Gastrocnemius medialis (tissue), 4 donors: ENCODE measurements at places on chromosomes 3 and 15. TPM values are rescaled to one million over a fixed set of nuclear protein-coding genes. Genes with fewer than 3 reads are reported as not detected.

The SMCO1 gene
- 0.46 TPM for total RNA-seq

GRCh38 chr15:36432161-36432560 lies 147.3 kb upstream of the CDIN1 start:
- no peak overlapping the region for H3K27ac ChIP-seq
- H3K27me3 ChIP-seq = no peaks in the 10 kb centered on the region
- no peak for DNase-seq
- H3K4me1 ChIP-seq = no peaks in the 10 kb centered on the region
- no peaks in the 10 kb centered on the region for H3K36me3 ChIP-seq

The PIGX gene
- total RNA-seq = 22.8 TPM

The VILL gene
- total RNA-seq = 4.6 TPM

- no peak overlapping the region for H3K4me3 ChIP-seq
- H3K4me1 ChIP-seq = no peaks in the 10 kb centered on the region
- H3K27me3 ChIP-seq = no peaks in the 10 kb centered on the region
- no peak for DNase-seq
Observed at GRCh38 chr3:186588632-186589031, 18.1 kb downstream of the DNAJB11 start.

- H3K4me3 ChIP-seq = no peak overlapping the region
- H3K4me1 ChIP-seq = no peaks in the 10 kb centered on the region
- no peaks in the 10 kb centered on the region for H3K27me3 ChIP-seq
- no peak overlapping the region for H3K27ac ChIP-seq
- no peaks in the 10 kb centered on the region for H3K36me3 ChIP-seq
Observed at GRCh38 chr3:140078343-140078742, 143.4 kb downstream of the CLSTN2 start.
